ENCODE measurements at places on chromosomes 7 and 10.

DNA sequence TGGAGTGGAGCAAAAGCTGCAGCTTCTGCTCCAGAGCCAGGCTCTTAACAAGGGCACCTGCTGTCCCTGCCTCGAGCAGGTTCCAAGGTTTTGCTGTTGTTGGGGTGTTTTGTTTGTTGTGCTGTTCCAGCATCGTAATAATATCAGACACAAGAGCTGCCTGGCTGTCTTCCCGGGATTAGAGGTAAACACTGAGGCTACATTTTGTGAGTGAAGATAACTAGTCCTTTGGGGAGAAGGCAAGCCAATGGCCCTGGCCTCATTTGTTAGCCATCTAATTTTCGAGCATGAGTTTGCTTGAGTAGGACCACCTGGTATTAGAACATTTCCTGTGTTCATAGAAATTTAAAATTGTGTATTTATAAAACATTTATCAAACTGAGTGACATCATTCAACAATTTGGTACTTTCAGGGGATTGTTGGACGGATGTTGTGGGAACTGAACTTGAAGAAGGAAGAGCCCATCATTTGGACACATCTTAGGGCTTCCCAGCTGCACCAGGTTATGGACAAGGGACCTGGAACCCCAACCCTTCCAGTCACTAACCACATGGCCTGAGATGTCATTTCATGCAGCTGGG is 555.0 kb downstream of the TNS3 start:
- DNase-seq: no peak

- no peak for DNase-seq
Observed at GRCh38 chr10:119025776-119026175, 3.7 kb upstream of the NANOS1 start.

DNA sequence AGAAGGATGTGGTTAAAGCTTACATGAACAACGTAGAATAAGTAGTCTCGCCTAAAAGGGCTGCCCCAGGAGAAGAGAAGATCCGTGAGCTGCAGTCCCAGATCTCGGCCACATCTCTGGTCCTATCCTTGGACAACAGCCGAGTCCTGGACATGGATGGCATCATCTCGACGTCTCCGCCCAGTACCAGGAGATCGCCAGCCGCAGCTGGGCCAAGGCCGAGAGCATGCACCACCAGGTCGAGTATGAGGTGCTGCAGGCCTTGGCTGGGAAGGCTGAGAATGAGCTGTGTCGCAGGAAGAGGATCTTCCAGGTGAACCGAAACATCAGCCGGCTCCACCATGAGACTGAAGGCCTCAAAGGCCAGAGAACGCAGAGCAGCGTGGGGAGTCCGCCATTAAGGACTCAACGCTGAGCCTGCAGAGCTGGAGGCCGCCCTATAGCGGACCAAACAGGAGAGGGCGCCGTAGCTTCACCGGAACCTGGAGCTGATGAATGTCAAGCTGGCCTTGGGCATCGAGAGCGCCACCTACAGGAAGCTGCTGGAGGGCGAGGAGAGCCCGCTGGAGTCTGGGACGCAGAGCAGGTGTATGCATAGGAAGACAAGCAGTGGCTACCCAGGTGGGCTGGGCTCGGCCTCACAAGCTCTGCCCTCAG is 22.2 kb downstream of the LIPK start:
- peak; percentile 14 for DNase-seq

DNA sequence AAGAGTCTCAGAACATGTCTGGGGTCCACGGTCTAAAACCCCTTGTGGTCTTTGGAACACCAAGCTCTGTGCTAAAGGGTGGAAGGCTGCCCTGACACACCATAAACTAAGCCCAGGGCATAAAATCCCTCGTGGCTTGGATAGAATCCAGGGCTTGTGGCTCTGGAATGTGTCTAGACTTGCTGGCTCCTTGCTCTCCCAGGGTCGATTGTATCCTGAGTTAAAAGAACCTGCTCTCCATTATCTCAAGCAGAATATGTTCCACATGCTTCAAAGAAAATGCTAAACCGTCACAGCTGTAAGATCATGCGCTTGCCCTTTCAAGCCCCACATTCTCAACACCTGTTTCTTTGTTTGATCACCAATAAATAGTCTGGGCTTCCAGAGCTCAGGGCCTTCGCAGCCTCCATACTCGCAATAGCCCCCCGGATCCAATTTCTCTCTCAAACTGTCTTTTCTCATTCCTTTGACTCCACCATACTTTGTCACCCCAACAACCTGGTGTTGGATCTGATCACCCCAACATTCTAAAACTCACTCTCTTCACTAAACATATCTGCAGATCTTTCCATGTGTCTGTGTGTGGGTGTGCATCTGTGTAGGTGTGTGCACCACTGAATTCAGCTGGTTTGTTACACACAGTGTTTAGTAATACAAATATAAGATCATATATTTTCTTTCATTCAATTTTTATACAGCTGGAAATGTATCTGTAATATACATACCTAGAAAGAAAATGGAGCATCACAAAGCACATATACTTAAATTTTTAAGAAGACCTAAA is 238.5 kb downstream of the ZMYND11 start:
- no peak for DNase-seq

DNA sequence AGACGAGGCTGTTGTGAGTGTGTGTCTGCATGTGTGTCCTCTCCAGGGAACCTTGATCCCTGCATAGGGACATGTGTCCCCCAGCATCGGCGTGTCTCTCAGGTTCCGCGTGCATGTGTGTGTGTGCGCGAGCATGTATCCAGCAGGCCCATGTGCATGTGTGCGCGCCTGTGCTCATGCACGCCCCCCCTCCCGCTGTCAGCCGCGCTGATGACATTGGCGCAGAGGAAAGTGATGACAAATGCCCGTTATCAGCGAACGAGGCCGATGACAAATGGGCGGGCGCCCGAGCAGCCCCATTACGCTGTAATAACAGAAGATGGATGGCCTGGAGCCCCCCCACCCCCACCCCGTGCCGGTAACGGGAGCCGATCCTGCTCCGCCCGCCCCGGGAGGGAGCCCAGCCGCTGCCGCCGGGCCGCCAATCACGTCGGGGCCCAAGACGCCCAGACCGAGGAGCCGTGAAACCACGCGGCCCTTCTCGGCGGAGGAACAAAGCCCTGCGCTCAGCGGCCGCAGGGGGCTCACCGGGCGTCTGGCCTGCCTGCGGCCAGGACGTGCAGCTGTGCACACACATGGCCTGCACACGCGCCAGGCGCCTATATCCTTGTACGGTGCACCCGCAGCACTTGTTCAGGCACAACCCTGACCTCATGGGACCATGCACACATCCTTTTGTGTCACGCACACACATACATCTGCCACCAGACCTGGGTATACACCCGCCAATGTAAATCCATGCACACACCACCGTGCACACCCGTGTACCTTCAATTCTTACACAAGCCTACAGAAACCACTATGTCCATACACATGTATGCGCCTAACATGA is 21.5 kb downstream of the POLL start:
- no peak for DNase-seq

DNA sequence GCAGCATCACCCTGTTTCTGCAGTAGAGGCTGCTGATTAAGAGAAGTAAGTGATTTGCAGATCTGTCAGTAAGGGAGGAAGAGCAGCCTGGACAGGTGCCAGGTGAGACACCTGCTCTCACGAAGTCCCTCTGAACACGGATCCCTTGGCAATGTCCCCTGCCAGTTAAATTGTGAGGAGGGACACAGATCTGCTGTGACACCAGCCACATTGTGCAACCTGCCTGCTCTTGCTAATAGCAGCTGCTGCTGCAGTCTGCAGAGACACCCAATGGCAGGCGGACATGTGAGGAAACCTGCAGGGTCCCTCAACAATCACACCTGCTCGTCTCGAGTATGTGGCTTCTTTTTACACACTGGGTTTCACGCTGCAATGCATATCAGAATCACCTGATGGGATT is 31.9 kb downstream of the ANXA11 start:
- DNase-seq: no peak
